Posterior vena cava (tissue), 2 donors: ENCODE measurements at places on chromosomes 12 and 14. TPM values are rescaled to one million over a fixed set of nuclear protein-coding genes. Genes with fewer than 3 reads are reported as not detected.

ZNF839 gene
- total RNA-seq = 6.6 TPM

SLC38A2 gene
- total RNA-seq = 324 TPM

SCARB1 gene
- total RNA-seq = 14.3 TPM

CLEC2A gene
- total RNA-seq = not detected

SP7 gene
- not detected for total RNA-seq

LGR5 gene
- 1.3 TPM for total RNA-seq
